ENCODE measurements at places on chromosomes 3 and 15. TPM values are rescaled to one million over a fixed set of nuclear protein-coding genes. Genes with fewer than 3 reads are reported as not detected.

STIMATE gene
- total RNA-seq: 20.9 TPM

SHC4 gene
- total RNA-seq: 4.8 TPM

OR5H15 gene
- not detected for total RNA-seq

C3orf70 gene
- 0.05 TPM for total RNA-seq

MLF1 gene
- total RNA-seq: 17.9 TPM

NXPE3 gene
- total RNA-seq: 21.5 TPM

XCR1 gene
- not detected for total RNA-seq

DAZL gene
- not detected for total RNA-seq

PATL2 gene
- not detected for total RNA-seq

MYO5C gene
- total RNA-seq: 2.4 TPM

MORC1 gene
- not detected for total RNA-seq
